ENCODE measurements at places on chromosomes 12 and 14.

DNA sequence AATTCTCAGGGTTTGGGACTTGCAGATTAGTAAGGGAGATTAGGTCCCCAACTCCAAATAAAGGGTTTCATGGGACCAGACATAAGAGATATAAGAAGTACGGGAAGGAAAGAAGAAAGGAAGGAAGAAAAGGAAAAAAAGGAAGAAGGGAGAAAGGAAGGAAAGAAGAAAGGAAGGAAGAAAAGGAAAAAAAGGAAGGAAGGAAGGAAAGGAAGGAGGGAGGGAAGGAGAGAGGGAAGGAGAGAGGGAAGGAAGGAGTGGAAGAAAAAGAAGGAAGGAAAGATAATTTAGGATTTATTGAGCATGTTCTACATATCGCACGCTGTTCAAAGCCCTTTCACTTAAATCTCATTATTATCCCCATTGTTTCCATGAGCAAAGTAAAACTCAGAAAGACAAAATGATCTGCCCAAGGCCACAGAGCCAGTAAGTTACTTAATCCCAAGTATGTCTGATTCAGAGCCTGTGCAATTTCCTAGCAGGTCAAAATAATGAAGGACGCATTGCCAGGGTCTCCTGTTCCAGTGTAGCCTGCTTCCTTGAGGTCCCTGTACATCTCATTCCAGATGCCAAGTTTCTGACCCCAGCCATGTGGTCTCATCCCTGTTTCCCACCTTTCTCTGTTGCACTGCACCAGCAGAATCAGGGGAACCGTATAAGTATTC lies 3.9 kb upstream of the HDAC7 start:
- DNase-seq = no peak

GRCh38 chr14:26213846-26214575 lies 383.8 kb downstream of the NOVA1 start:
- no peak for DNase-seq

GRCh38 chr12:109255377-109255776 lies 53.7 kb downstream of the FOXN4 start:
- DNase-seq = no peak

DNA sequence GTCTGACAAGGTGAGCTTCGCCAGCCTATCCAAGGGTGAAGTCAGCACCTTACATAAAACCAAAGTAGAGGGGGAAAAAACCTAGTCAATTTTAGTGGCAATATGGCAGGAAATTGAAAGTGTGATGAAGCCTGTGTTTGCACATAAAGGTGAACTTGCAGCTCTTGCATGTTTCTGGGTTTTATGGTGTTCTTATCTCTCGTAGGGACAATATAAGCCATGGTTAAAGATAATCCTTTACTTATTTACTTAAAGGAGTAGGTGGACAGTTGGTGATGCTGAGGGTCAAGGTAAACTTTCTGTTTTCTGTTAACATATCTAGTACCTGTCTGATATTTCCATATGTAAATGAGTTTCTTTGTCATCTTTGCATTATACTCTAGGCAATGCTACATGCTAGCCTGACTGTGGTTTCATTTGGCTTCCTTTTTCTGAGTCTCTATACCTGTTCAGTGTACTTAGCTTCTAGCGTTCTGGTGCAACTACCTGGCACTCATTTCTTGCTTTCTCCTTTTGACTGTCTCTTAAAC lies 32.8 kb downstream of the CCDC91 start:
- DNase-seq = no peak

DNA sequence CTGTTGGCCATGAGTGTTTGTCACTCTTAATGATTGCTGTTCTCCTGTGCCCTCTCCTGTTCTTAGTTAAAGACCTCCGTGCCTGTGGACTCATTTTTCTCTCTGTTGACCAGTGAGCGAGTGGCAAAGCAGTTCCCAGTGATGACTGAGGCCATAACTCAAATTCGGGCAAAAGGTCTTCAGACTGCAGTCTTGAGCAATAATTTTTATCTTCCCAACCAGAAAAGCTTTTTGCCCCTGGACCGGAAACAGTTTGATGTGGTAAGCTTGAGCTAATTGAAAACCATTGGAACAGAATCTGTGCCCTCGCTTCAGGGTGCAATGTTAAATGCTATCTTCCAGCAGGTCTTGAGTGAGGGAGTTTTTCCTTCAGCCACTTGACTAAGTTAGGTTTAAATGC lies 19.8 kb downstream of the ACAD10 start:
- DNase-seq = no peak

DNA sequence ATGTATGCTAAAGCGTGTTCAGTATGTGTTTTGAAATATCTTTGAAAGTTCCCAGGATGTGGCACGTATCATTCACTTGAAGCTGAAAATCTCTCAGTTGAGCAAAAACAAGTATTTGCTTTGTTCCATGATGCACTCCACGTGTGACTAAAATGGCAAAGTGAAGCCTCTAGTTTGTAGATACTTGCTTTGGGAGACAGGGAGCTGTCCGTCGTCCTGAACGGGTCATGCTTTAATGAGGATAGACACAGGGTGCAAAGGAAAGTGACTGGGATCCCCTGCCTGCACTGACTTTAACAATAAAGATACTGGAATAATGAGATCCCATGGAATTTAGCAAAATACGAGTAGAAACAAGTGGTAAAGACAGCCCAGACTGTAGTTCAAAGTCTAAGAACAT lies 991.4 kb downstream of the NRXN3 start:
- DNase-seq = peak; percentile 17

GRCh38 chr12:63163541-63163940 lies 12.5 kb upstream of the AVPR1A start:
- no peak for DNase-seq

DNA sequence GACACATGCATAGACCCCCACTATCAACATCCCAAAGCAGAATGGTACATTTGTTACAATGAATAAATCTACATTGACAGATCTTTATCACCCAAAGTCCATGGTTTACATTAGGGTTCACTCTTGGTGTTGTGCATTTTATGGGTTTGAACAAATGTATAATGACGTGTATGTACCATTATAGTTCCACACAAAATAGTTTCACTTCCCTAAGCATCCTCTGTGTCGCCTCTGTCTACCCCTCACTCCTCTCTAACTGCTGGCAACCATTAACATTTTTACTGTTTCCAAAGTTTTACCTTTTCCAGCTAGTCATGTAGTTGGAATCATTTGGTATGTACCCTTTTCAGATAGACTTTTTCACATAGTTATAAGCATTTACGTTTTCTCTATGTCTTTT lies 69.5 kb upstream of the LMO3 start:
- DNase-seq = no peak

- no peak for DNase-seq
These were observed 57.0 kb downstream of the NT5DC3 start for GRCh38 chr12:103783744-103784664.

GRCh38 chr12:55659486-55660385 lies 23.0 kb downstream of the OR10P1 start:
- DNase-seq = no peak

DNA sequence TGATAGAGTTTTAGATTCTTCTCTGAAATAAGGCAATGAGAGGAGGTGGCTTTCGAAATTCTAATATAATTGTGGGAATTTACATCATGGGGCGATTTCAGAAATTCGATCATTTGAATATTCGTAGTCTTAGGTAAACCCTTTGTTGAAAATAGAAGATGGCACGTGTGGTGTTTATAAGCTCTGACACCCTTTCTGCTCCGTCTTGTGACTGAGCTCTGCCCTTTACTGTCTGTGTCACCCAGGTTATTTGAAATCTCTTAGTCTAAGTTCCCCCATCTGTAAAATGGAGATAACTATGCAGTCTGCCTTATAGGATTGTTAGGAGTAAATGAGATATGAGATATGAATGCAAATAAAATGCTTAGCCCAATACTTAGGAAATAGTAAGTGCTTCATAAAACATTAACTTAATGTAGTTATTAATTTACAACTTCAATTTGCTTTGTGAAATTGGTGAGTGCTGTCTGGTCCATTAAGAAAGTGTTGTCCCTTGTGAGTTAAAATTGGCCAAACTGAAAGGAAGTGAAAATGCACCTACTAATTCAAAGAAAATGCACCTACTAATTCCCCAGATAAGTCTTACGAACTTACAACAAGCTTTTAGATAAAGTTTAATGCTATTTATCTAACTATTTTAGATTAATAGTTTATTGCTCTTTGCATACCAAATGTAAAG lies 1.5 kb downstream of the BMAL2 start:
- no peak for DNase-seq

- DNase-seq = no peak
These were observed 33.4 kb upstream of the FAM181A start for GRCh38 chr14:93893661-93894261.

- DNase-seq = no peak
These were observed 53.8 kb downstream of the FAM222A start for GRCh38 chr12:109767456-109767855.

- no peak for DNase-seq
These were observed 79.2 kb upstream of the DIO3 start for GRCh38 chr14:101482066-101482465.

DNA sequence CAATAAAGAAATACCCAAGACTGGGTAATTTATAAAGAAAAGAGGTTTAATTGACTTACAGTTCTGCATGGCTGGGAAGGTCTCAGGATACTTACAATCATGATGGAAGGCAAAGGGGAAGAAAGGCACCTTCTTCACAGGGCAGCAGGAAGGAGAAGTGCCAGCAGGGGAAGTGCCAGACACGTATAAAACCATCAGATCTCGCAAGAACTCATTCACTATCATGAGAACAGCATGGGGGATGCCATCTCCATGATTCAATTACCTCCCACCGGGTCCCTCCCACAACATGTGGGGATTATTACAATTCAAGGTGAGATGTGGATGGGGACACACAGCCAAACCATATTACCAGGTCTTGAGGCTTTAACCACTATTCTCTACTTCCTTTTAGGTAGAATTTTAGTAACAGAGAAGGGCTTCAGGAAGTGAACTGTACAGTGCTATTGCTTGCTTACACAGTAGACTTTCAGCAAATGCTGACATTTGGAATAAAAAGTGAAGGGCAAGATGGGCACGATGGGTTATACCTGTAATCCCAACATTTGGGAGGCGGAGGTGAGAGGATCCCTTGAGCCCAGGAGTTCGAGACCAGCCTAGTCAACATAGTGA lies 40.8 kb upstream of the OR4E1 start:
- DNase-seq = no peak

- no peak for DNase-seq
These were observed 33.6 kb upstream of the MAP3K9 start for GRCh38 chr14:70842851-70843462.

- no peak for DNase-seq
These were observed 66.3 kb downstream of the RBM19 start for GRCh38 chr12:113899561-113900471.

DNA sequence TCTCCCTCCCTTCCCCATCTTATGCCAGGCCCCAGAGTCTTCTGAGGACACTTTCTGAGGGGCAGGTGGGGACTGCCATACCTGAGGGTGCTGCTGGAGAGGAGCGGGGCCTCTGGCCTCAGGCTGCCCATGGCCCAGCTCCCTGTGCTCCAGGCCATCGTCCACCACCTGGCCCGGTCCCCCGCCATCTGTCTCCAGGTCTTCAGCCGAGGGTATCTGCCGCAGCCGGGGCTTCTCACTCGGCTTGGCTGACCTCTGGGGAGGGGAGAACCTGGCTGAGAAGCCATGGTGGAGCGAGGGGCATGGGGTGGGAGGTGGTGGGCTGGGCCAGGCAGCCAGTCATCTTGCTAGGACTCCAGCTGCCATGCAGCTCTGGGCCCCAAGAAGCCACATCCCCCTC lies 21.6 kb downstream of the SLC48A1 start:
- DNase-seq = no peak

DNA sequence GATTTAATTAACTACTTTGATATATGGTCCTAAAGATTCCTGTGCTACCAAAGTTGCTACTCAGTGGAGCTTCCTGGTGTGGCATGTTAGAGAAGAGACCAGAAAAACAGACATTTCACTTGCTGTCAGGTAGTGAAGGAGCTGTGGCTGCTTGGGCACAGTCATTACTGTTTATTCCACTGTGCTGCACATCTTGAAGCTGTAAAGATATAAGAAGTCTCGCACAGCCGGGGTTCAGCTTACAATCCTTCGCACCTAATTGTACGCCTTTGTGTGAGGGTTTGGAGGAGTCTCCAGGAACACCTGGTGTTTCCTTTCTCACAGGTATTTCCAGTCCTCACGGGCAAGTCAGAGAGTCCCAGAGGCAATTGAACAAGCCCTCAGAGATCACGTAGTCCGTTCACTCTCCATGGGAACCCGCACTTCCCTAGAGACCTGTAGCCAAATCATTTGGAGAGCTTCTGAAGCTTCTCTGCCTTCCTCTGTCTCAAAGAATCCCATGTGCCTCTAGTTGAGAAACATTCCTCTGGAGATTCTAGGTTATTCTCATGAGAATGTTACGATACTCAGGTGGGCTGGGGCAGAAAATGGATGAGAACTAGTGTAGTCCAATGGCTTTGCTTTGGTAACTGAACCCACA lies 4.1 kb downstream of the EVL start:
- DNase-seq = no peak

- peak; percentile 8 for DNase-seq
These were observed 28.5 kb downstream of the ACTR6 start for GRCh38 chr12:100229036-100229635.
